ENCODE measurements at places on chromosomes 13 and 19. TPM values are rescaled to one million over a fixed set of nuclear protein-coding genes. Genes with fewer than 3 reads are reported as not detected.

ZNF14 gene
- total RNA-seq: 5.0 TPM

CEP89 gene
- 29.8 TPM for total RNA-seq

SIGLEC14 gene
- not detected for total RNA-seq

LILRB5 gene
- not detected for total RNA-seq

RASIP1 gene
- 0.31 TPM for total RNA-seq

FLT1 gene
- 0.65 TPM for total RNA-seq

CBLC gene
- not detected for total RNA-seq

SLC15A1 gene
- total RNA-seq: not detected

HCN2 gene
- 6.7 TPM for total RNA-seq

TRMT1 gene
- 25.4 TPM for total RNA-seq

IL27RA gene
- total RNA-seq: 2.9 TPM

NLRP11 gene
- total RNA-seq: not detected

- no peak for DNase-seq
Measured at GRCh38 chr13:90534617-90535370, 812.7 kb upstream of the MIR17HG start.

DNA sequence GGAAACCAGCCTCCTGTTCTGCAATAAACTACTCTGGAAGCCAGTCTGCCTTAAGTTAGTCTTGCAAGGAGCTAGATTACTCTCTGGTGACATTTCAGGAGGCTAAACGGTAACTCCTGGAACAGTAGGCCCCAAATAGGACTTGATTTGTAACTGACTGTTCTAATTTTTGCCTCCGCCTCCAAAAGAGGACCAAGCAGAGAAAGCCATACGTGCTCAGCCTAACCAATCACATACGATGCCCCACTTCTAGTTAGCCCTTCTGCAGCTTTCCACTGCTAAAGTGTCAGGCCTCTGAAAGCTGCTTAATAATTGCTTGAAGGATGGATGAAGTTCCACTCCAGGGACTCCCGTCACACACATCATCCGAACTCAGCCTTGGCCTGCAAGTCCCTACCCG lies 744 bp downstream of the ZNF805 start:
- no peak for DNase-seq

DNA sequence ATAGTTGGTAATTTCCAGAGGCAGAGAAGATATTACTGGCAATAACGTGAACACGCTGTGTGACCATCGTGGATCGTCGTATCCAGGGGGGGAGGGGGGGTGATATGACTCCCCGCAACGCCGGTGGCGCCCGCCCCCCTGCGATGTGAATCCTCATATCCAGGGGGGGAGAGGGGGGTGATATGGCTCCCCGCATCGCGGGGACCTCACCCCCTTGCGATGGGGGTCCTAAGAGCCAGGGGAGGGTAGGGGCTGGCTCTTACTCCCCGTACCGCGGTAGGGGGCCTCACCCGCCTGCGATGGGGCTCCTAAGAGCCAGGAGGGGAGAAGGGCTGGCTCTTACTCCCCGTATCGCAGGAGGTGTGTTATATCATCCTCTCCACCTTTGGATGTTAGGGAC lies 31.3 kb upstream of the RGCC start:
- no peak for DNase-seq

DNA sequence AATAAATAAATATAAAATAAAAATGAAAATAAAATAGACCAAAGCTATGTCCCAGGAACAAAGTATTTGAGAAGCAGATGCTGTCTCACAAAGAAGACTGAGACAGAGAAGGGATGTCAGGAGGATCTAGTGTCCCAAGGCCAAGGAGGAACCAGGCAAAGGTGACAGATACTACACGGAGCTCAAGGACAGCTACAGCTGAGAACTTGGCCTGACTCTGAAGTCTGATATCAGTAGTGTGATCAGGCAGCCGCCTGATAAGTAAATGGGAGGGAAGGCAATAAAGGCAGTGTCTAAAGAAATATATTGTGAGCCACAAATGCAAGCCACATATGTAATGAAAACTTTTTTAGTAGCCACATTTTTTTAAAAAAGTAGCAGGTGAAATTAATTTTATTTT lies 20.4 kb upstream of the NANOS3 start:
- DNase-seq: no peak

GRCh38 chr13:49652355-49653305 lies 24.3 kb downstream of the ARL11 start:
- DNase-seq: no peak

GRCh38 chr13:25080773-25081172 lies 15.2 kb upstream of the PABPC3 start:
- DNase-seq: no peak

GRCh38 chr13:39561971-39562370 lies 41.0 kb downstream of the LHFPL6 start:
- no peak for DNase-seq

DNA sequence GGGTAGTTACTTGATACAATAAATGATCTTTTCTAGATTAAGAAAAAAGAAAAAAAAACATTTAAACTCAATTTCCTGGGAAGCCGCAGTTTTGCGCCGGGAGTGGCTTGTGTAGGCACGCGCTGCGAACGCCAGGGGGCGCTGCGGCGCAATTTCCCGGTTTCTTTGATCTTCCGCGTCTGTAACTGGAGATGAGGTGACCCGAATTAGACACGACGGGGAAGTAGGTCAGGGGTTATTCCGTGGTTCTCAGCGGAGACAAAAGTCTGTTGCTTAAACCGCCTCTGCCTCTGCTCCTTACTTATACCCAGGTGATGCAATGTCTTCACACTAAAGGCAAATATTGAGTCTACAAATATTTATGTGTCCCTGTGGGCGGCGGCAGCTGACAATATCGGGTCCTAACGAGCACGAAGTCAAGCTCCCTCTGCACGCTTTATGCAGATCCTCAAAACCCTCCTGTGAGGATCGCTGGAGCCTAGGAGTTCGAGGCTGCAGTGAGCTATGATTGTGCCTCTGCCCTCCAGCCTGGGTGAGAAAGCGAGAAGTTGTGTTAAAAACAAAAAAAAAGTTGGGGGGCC lies 15.2 kb downstream of the STXBP2 start:
- no peak for DNase-seq

DNA sequence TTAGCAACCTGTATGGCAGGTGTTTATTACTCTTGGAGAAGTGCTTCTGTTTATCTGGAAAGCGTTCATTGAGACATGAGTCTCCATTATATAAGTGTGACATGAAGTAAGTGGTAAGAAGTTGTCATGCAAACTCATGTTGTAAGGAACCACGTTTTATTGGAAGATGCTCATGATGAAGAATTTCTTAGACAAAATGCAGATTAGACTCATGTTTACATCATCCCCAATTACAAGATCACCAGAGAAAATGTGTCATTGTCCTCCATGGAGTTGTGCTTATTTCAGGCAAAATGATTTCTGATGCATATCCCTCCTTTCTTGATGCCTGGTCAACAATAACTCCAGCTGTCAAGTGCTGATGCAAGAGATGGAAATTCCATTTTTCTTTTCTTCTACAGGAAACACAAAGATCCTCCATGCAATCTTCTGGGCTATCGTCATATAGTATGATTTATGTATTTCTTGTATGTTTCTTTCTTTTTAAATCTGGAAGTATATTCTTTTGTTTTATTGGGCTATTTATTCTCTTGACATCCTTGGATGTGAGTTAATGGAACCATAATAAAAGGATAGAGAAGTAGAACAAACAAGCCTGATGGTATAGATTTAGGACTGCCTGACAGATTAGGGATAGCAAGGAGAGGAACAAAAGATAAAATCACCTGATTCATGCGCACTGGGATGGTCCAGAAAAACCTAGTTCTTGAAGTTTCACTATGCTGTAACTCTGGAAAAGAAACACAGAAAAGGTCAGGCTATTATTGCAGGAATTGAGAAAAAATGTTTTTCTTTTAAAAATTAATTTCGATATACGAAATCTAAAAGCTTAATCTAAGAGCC lies 50.7 kb upstream of the DIAPH3 start:
- no peak for DNase-seq

DNA sequence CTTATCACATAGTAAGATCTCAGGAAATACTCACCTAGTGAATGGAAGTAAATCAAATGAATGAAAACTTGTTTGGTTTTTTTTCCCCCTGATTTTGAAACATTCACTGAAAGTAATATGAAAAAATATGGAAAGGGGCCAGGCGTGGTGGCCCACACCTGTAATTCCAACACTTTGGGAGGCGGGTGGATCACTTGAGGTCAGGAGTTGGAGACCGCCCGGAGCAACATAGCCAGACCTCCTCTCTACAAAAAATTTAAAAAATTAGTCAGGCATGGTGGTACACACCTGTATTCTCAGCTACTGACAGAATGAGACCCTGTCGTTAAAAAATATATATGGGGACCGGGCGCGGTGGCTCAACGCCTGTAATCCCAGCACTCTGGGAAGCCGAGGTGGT lies 149.6 kb downstream of the SIPA1L3 start:
- DNase-seq: no peak

DNA sequence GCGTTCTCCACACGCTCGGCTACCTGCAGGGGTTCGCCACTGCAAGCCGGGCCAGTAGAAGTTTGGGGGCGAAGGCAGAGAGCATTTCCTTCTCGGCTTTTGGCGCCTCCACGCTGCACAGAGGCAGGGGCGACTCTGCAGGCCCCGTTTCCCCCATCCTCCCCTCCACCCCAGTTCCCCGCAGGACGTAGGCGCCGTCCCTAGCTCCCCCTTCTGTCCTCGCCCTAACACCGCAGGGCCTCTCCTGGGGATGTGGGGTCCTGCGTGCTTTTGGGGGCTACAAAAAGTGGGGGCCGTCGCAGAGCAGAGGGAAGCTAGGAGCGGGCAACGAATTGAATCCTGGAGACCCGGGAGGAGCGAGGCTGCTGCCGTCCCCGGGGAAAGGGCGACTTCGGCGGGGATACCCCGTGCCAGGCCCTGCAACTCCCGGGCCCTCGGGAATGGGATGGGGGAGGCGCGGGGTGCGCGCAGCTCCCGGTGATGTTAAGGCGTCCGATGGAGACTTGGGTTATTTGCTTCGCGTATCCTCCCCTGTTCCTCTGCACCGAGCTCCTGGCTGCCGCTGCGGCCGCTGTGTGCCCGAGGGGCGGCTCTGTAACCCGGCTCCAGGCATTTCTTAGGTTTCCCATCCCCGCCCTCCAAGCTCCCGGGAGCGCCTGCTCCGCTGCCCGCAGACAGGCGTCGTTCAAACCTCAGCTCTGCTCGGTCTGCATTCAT lies 255.9 kb upstream of the SOX21 start:
- no peak for DNase-seq

GRCh38 chr13:111034811-111035210 lies 80.3 kb upstream of the ARHGEF7 start:
- DNase-seq: no peak

GRCh38 chr19:49155005-49155819 lies at the start of gene HRC:
TSS of gene HRC (minus strand) at chr19:49155396. CDS start at chr19:49155237, 159 bp downstream.
- DNase-seq: no peak

- DNase-seq: no peak
Measured at GRCh38 chr13:39910041-39910440, 254.6 kb downstream of the COG6 start.

- no peak for DNase-seq
Measured at GRCh38 chr19:6737873-6738786, 750 bp upstream of the GPR108 start.

DNA sequence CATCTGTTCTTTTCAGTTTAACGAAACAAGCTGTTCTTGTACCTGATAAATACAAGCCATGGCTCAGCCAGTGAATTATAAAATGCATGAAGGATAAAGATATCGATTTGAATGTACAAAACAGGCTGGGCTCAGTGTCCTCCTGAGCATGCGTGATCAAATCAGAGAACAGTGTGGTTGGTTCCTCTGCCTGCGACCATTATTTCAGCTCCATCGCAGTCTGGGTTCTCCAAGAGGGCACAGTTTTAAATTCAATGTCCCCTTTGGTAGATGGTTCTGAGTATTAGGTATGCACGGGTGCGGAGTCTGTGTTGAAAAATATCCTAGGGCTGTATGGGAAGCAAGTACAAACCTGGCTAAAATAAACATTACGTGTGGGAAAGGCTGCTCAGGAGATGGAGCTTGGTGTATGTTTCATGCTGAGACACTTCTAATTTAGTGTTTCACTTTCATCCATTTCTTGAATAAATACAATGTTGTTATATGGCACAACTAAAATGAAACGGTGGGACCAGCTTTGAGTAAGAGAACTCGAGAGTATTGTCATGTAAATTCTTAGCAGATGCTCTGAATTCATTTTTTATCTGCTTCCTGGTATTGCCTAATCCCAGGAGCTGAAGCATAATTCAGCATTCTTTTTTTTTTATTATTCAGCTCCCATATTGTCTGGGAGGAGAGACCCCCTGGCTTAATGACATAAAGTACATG lies 458.7 kb downstream of the MYO16 start:
- no peak for DNase-seq

GRCh38 chr19:13958043-13958442 lies 5.7 kb downstream of the DCAF15 start:
- DNase-seq: no peak

- no peak for DNase-seq
Measured at GRCh38 chr19:7393459-7393858, 44.7 kb downstream of the ARHGEF18 start.

DNA sequence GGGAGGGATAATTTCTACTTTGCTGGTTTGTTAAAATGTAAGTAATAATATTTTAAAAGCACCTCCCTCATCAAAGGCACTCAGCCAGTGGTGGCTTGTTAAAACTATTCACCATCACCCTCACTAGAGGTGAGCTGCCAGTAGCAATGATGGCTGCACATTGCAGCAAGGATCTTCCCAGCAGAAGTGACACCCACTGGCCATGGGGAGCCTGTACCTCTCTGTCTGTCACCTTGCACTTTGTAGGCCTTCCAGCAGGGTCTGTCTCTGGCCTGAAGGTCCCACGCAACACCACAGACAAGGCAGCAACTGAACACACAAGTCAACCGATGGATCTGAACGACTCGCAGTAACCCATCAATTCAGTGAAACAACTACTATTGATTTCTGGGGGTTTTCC lies 47.3 kb upstream of the C13orf42 start:
- DNase-seq: no peak

DNA sequence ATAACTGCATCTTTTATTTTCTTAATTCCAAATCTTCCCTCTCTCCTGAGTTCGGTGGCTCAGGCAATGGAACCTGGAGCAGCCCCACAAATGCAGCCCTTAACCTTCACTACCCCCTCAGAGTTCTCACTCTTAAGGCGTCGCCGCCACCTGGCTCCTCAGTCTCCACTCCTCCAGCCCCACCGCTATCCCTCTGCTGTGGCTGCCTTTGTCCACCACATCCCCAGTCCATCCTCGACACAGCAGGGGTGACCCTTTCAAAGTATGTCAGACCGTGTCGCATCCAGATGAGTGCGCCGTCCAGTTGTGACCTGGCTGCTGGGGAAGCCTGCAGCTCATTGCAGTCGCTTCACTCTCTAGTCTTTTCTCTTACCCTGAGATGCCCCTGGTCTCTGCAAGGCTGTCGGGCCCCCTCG lies 1.0 kb downstream of the SPPL2B start:
- no peak for DNase-seq

DNA sequence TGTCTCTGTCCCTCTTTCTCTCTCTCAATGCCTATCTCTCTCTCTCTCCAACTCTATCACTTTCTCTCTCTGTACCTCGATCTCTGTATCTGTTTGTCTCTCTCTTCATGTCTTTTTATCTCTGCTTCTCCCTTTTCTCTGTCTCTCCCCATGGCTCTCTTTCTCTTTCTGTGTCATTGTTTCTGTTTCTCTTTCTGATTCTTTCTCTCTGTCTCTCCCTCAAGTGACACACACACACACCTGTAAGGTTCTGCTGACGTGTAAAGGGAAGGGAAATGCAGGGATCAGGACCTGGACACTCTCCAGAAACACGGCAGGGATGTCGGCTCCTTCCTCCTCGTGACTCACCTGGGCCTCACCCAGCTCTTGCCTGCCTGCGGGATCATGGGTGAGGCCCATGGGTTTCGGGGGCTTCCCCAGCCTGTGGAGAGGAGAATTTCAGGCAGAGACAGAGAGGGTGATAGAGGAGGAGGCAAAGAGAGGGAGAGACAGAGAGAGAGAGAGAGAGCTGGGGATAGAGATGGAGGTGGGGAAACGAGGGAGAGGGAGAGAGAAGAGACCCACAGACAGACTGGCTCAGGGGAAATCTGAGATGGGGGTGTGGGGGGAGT lies 5.4 kb upstream of the PLAUR start:
- no peak for DNase-seq
